ENCODE measurements at places on chromosomes 11 and 22. TPM values are rescaled to one million over a fixed set of nuclear protein-coding genes. Genes with fewer than 3 reads are reported as not detected.

DNA sequence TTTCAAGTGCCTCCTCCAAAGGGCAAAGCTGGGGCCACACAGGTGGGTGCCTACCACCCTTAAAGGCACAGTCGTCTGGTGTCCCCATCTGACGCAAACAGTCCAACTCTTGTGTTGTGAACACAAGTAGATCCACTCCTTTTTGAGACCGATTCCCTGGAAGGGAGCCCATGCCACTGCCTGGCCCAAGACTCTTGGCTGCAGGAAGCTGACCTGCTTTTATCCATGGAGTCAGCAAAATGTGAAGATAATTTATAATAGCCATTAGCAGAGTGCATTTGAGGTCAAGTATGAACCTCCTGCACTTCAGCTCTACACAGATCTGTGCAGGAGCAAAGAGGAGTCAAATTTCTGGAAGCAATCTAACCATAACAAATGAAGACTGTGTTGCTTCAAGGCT lies 68.5 kb downstream of the ADM start:
- no peak for DNase-seq

- no peak for DNase-seq
Measured at GRCh38 chr11:134949121-134950090, 537.4 kb upstream of the B3GAT1 start.

ZC3H12C gene
- 21.7 TPM for total RNA-seq

MS4A1 gene
- not detected for total RNA-seq

DNA sequence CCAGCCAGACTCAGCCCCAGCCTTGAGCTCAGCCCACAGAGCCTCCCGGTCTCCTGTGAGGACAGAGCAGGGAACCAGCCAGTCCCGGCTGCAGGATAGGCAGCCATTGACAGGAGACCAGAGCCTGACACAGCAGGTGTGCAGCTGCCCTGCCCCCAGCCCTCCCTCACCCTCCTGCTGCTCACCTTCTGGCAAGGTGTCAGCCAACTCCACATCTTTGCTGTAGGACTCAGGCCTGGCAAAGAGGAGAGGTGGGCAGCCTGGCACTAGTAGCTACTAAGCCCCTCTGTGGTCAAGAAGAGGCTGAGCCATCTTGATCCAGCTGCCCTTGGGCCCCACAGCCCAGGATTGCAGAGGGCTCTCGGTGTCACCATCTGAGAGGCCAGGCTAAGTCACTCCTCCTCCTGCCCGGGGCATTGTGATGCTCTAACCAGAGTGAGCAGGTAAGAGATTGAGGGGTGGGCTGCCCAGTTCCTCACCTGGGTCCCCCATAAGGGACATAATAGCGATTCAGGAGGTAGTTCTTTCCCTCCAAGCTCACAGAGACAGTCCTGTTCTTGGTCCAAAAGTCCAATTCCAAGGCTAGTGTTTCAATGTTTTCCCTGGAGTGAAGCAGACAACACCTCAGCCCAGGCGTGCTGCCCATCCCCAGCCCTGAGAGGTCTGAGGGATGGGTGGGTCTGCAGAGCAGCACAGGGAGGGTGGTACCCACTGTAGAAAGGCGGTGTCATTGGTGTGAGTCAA lies 18.6 kb downstream of the TREH start:
- no peak for DNase-seq

SNX32 gene
- total RNA-seq = 2.1 TPM

DNA sequence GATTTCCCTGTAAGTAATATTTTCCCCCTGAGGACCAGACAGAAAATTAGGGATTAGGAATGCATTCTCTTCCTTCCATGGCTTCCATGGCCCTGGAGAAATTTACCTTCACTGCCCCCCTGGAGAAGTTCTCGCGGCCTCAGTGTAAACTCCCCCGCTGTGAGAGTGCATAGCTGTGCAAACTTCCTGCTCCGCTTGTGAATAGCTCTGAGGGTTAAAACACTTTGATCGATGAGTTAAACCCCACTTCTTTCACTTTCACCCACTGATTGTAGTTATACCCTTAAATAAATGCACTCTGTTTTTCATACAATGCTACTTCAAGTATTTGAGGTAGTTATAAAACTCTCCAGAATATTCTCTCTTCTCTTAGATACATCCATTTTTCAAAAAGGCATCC lies 190.8 kb downstream of the DSCAML1 start:
- no peak for DNase-seq

GRCh38 chr22:35066768-35067167 lies 810 bp downstream of the ISX start:
- DNase-seq = no peak

- DNase-seq = peak; percentile 63
Measured at GRCh38 chr11:61967924-61968757, 707 bp upstream of the FTH1 start.

DNA sequence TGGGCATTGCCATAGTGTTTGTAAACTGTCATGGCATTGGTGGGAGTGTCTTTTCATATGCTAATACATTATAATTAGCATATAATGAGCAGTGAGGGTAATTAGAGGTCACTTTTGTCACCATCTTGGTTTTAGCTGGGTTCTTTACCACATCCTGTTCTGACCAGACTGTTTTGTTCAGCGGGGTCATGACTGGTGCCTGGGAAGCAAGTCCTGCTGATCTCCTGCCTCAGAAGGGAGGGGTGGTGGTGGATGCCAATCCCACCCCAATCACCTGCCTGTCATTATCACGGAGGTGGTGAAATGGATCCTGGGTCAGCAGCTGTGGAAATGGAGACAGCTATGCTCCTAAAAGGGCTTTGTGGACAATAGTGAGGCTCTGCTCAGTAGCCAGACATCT lies 31.2 kb downstream of the IL18 start:
- no peak for DNase-seq

MMP1 gene
- 610 TPM for total RNA-seq

DNA sequence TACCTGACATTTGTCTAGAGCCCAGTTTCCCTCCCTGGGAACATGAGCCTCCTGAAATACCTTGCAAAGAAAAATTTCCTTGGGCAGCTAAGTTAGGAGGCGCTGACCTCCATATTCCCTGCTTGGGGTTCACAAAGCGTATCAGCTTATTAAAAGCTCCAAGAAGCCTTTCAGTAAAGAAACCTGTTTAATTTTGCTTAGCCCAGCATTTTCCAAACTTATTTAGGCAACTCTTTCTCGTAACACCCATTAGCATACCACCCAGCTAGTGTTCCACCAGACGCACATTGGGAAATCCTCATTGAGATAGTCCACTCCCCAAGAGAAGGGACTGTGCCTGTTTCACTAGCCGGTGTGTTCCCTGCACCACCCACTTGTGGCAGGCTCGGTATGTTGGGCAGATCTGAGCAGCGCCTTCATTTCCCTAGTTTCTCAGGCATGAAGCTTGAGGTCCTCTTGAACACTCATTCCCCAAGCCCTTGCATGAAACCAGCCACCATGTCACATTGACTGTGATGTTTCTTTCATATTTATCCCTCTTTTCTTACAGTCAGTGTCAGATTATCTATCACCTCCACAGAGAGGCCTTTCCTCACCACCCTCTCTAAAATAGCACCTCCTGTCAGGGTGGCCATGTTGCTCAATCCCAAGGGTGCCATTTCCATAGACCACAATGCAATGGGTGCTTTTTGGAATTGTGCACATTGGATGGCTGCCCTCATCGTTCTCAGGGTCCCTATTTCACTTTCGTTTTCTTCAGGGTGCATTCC lies 12.5 kb upstream of the ELF5 start:
- peak; percentile 28 for DNase-seq

DNA sequence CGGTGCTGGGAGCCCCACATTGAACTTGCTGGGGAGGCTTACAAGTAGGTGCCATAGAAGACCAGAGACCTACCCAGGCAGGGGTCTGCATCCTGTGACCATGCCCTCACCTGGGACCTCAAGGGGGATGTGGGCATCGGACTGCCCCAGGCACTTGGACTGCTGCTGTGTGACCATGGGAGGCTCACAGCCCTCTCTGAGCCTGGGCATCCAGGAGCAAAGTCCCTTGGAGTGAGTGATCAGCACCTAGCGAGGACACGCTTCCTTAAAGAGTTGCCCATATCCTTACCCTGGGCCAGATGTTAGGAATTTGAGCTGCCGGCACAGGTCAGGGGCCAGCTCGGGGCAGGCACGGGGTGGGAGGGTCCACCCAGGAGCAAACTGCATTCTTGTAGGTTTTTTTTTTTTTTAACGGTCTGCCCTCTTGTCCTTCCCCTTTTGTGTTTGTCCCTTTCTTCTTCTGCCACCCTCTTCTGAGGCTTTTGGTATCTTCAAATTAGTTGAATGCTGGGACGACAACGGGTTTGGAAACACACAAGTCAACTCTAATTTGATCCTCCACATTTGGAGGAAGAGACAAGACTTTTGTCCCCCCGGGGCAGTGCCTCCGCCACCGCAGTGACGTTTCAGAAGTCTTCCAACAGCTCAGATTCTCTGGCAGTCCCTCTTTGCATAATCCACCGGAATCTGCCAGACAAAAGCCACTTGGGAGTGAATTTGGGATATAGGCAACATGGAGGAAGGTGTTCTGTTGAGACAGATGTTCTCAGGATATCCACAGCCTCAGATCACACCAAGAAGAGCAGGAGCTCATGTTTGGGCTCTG lies 46.1 kb upstream of the LINC01488 start:
- DNase-seq = no peak

DNA sequence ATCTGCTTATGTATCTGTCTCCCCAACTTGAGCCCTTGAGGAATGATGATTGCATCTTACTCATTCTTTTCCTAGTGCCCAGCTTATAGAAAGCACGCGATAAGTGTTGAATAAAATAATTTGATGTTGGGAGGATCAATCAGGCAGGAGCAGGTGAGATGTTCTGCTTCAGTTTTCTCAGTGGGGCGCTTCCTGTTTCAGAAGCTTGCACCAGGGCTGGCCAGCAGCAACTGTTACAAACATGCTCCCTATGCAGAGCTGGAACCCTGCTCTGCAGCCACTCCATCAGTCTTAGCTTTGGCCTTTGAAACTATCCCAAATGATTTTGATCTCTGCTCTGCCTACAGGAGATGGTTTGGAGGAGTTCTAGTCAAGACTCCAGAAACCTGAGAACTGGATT lies 3.9 kb downstream of the ENDOD1 start:
- peak; percentile 24 for DNase-seq

GRCh38 chr11:250740-251299 lies 14.0 kb downstream of the PSMD13 start:
- DNase-seq = peak; percentile 62

GRAMD4 gene
- total RNA-seq = 18.4 TPM

DNA sequence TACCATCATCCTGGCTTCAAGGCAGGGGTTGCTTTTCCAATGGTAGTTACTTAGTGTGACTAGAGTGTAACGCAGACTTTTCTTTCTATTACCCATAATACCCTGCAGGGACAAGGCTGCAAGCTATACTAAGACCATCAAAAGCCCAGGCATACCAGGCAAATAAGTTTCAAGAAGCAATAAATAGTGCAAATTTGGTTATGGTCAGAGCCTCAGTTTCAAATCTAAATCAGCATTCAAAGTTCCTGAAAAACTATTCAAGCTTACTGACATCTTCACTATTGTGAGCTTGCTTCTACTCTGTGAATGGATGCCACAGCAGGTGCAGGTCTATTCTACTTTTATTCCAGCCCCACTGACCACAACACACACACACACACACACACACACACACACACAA lies 2.5 kb upstream of the HBB start:
- no peak for DNase-seq

- no peak for DNase-seq
Measured at GRCh38 chr22:41813726-41814410, 13.4 kb downstream of the CCDC134 start.

DNA sequence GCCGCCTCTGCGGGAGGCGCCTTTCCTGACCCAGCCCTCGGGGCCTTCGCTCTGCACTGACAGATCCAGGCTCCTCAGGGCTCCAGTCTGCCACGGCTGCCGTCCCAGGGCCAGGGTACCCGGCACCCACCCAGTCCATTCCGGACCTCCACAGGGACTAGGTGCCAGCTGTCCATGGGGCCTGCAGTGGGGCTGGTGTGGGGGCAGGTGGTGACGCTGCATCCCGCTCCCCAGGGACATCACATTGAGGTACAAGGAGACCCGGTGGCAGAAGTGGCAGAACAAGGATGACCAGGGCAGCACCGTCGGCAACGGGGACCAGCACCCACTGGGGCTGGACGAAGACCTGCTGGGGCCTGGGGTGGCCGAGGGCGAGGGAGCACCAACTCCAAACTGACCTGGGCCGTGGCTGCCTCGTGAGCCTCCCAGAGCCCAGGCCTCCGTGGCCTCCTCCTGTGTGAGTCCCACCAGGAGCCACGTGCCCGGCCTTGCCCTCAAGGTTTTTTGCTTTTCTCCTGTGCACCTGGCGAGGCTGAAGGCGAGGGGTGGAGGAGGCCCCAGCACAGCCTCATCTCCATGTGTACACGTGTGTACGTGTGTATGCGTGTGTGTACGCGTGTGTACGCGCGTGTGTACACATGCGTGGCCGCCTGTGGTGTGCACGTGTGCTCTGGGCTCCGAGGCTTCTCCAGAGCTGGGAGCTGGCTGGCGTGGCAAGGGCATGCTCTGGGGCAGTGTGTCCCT lies 16.7 kb downstream of the RNH1 start:
- DNase-seq = no peak

DNA sequence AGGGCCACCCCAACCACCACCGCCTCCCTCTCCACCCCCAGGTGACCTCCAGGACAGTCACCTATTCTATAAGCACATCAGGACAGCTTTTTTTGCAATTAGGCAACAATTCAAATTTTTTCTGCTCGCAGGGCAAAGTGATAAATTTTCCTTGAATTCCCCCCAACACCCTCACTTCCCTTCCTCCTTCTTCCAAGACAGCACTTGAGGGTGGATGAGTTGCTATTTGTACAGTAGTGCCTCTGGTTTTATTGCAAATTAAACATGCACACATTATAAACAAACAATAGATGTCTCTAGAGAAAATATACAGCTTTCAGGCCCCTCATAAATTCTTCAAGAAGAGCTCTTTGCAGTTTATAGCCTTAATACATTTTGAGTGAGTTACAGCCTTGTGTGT lies 80.9 kb upstream of the USP47 start:
- DNase-seq = no peak

SPTBN2 gene
- total RNA-seq = 21.1 TPM
